ENCODE measurements at places on chromosomes 2 and 18.

DNA sequence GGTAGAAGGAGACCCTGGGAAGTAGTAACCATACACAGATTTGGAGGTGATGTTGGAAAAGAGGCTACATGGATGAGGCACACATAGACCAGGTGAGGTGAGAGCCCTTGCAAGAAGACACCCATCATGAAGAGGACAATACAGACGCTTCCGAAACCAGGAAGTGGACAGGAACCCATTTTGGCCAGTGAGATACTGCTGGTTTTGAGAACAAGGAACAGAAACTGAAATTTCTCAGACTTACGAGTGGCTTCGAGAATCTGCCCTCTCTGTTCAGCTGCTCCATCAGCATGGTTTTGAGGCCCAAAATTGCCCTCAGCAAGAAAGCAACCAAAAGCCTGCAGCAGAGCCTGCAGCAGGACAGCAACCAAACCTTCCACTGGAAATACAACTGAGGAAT, 479.1 kb upstream of the NRXN1 start:
- no peak for DNase-seq

DNA sequence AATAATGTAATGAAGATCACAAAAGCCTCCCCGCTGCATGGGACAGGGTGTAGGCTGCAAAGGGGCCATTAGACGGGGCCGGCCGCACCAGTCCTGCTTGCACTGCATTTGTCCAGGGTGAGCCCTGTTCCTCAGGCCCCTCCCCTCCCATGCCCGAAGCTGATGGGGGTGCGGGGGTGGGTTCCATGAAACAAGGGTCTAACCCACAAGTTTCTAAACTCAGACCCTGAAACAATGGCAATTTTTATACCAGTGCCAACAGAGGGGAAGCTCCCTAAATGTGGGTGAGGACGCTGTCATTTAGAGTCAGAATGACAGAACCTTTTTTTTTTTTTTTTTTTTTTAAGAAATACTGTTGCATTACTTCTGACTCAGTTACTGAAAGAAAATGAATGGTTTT, 39.7 kb downstream of the HS6ST1 start:
- no peak for DNase-seq

DNA sequence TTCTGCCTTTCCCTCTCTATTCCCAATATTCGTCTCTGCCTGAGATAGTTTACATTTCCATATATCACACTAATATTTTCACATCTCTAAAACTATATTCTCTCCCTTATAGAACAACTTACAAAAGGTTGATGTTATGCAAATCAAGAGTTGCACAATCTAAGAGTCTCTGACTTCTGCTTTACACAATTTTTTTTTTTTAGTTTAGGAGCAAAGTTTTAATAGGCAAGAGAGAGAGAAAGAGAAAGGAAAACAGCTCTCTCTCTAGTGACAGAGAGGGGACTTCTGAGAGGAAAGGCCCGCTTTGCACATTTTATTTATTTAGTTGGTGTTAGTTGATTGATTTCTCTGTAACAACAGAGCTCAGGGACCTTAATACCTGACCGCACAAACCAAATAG, 380.2 kb downstream of the TXNL1 start:
- DNase-seq = no peak

GRCh38 chr2:26255759-26256384, 11.1 kb downstream of the HADHB start:
- DNase-seq = no peak

DNA sequence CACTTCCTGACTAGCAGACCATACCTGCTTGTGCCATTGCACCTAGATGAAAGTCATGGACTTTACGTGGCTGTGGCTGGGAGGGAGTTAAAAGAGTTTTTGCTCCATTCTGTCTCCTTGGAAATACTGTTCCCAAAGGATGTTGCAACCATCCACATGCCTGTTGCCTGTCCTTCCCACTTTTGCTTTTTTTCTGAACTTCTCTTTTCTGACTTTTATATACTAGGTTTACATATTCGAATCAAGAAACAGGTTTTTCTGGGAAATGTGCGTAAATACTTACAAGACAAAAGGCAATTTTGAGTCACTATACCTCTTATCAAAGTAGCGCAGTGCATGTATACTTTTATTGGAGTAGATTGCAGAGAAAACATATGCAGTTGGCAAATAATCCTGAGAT, 244.8 kb downstream of the PRKCE start:
- no peak for DNase-seq

DNA sequence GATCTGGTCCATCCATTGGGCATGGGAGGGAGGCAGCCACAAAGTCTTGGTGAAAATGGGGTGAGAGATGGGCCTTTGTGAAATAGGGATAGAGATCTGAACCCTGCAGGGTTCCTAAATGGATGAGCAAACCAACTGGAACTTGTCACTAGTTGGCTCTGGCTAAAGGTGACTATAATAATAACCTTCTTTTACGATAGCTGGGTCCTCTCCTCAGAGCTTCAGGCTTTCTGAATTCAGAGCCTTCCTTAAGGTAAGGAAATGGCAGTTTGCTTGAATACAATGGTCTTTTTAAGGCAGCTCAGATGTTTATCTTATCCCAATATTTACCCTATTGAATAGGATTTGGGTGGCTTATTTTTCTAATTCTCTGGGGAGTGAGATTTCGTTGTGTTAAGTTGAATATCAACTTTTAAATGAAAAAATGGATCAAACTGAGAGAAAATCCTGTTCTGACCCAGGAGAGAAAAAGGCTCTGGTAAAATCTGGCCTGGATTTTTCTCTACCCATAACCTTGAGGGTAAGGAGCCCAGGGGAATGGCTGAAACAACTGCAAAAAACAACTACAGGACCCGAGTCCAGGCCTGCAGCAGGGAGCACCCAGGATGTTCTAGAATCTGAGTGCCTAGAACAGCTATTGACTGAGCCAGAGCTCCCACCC, 61.1 kb upstream of the CXCR4 start:
- no peak for DNase-seq

DNA sequence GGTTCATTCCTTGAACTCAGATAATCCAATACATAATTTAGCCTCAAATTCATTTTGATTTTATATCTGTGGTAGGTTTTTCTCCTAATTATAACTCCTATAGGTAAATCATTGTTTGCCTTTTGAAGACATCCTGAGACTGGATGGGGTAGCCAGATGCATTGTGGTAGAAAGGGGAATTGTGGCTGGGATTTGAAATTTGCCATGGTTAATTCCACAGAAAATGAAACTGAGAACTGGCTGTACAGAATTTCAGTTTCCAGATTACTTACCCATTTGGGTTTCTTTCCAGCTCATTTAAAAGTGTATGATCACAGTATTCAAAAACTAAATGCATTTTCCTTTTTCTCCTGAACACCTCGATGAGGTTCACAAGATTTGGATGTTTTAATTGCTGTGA, 18.2 kb downstream of the CDKL4 start:
- no peak for DNase-seq

- no peak for DNase-seq
These were observed 380.6 kb upstream of the UBE2E3 start for GRCh38 chr2:180599804-180600203.

- DNase-seq = no peak
These were observed 144.6 kb upstream of the MMADHC start for GRCh38 chr2:149732001-149732685.

- no peak for DNase-seq
These were observed 53.9 kb upstream of the CTAGE1 start for GRCh38 chr18:22471546-22472131.

- DNase-seq = no peak
These were observed 142.7 kb downstream of the GALR1 start for GRCh38 chr18:77392321-77392720.

GRCh38 chr2:181581534-181581933, 75.4 kb downstream of the CERKL start:
- peak; percentile 1 for DNase-seq

DNA sequence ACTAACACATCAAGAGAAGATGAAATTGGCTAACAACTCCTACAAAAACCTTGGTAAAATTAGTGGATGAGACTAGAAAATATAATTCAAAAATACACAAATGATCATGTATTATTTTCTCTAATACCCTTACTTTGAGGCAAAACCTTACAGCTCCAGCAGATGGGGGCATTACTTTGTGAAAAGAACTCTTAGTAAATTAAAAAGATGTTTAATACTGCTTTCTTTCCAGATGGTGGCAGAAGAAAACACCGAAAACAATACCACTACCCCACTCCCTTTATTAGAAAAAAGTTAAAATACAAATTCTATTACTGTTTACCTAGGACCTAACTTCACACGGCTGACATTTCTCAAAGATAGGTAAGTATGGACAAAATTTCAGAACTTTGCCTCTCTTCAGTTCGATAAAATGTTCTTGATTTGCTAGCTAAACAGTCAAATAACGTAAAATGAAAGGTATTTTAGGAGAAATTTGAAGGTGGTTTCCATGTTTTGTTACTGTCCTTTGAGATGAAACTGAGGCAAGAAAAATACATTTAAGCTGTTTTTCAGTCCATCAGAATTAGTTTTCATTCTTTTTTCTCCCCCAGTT, 30.6 kb downstream of the ORC4 start:
- DNase-seq = peak; percentile 38

DNA sequence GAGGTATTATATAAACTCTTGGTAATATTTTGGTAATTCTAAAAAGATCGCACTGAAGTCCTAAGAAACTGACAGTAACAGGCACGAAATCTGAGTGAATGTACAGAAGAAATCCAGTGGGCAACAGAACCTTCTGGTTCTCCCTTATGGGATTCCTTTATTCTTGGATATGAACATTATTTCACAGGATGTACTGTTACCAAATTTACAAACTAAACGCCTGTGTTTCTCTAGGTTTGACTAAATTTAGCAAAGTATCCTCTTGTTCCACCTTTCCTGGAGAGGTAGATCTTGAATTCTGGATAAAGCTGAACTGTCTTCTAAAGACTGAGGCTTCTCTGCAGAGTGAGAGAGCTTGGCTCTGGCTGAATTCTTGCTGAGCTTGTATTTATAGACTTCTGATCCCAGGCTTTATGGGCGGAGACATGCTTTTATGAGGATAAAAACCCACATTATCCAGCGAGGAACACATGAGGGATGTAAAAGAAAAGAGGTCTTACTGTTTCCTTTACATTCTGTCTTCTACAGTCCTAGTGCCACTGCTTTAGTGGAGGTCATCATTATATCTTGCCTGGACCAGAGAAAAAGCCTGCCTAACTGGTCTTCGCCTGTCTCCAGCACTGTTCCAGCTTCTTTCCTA, 220.8 kb downstream of the CDH2 start:
- no peak for DNase-seq

DNA sequence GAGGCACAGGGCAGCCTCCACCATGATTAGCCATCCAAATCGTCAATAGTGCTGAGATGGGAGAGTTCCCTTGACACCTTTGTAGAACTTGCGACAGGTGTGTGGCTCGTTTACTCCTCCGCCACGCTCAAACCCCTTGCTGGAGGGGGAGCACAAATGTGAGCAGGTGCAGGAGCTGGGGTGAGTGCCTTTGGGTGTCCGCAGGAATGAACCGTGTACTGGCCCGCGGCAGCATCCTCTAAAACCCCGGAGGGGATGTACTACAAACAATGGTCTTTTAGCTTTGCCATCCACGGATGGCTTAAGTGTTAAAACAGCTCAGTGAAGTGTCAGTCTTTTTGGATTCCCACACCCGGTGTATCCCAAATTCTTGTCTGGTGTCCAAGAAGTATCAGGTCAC, 21.4 kb upstream of the TDRD15 start:
- DNase-seq = no peak

DNA sequence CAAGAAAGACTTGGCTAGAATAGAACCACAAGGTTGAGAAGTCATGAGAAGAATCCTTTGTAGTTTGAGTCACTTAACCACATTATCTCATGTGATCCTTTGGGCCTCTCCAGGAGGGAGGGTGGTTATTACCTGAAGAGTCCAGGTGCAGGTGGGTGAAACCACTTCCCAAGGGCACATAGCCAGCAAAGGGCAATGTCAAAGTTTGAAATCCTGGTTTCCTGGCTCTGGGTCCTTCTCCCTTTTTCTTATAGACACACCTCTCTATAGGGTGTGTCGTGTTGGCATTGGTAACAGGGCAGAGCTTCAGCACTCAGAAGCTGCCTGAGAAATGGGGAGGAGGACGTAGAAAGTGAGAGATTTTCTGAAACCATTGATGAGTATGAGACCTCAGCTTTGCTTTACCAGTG, 137.9 kb downstream of the MGAT5 start:
- DNase-seq = no peak

GRCh38 chr2:119696005-119696404, 17.0 kb downstream of the TMEM177 start:
- no peak for DNase-seq

- no peak for DNase-seq
These were observed 100.5 kb upstream of the ITPRID2 start for GRCh38 chr2:181790716-181791649.

- DNase-seq = no peak
These were observed 65.9 kb downstream of the BCL2 start for GRCh38 chr18:63253428-63254372.

DNA sequence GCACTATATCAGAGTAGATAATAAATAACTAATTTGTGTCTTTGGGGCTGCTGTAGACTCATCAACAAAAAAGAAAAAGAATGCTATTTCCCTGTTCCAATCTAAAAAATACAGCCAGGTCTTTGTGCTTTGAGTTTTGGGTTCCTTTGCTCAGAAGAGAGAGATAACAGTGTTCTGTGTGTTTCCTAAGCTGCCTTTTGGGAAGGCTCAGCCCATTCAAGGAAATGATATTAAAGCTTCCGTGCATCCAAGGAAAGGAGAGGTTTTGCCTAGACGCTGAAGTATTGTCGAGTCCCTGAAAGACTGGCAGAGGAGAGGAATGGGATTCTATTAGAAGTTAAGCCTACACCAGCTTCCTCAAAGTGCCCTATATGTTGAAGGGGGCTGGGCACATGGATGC, 25.8 kb upstream of the LRP2 start:
- DNase-seq = no peak

DNA sequence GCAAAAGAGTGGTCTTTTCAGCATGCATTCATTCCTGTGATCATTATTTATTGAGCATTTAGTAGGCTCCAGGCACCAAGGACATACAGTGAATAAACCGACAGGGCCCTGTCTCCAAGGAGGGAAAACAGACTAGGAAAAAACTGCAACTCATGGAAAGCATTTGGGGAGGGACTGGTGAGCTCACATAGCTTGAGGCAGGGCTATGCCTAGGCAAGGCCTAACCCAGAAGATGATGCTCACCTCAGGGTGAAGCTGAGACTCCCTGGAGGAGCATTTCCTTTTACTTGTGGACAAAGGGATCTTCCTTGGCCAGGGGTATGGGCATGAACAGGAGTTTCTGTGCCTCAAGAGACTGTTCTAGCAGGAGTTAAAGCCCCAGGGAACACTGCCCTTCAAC, 3.9 kb downstream of the CXCR1 start:
- no peak for DNase-seq

- peak; percentile 9 for DNase-seq
These were observed 5.4 kb upstream of the KCNJ13 start for GRCh38 chr2:232781765-232782164.

- no peak for DNase-seq
These were observed 40.3 kb upstream of the KLF7 start for GRCh38 chr2:207206011-207206410.

DNA sequence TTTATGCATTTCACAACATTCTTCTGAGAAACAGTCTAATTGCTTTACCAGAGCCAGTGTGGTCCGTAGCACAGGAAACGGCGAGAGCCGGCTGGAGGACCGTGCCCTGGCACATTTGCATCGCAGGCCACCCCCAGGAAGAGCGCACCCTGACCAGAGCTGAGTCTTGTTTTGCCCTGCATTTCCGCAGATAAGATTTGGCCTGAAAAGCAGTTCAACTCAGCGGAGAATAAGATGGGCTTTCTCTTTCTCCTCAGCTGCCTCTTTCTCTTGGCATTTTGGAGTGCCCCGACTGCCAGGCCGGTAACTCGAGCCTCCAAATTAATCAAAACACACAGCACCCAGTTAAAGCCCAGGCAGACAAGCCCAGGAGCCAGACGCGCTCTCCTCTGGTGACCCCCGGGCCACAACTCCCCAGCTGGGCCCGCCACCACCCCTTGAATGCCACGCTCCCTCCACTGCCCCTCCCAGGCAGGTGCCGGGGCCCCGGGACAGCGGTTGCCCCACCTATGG, 464 bp downstream of the COL4A4 start:
- no peak for DNase-seq
